Left ventricle myocardium superior (tissue), 1 donor: ENCODE measurements at places on chromosomes 1 and 21.

DNA sequence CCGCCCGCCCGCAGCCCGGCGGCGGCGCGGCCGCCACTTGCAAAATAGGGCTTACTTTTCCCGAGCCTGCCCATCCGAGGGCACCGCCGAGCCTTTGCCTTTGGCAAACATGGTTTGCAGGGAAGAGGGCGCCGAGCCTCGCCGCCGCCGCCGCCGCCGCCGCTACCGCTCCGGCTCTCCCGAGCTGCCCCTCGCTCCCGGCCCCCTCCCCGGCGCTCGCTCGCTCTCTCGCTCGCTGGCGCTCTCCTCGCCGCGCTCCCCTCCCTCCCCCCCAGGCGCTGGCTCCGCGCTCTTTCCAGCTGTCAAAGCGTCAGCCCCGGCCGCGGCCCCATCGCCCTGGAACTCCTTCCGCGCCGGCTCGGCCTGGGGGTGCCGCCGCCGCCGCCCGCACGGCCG is 298 bp downstream of the SSBP3 start:
- DNase-seq = peak; percentile 58

GRCh38 chr1:52240592-52241210 is 98.8 kb downstream of the ZFYVE9 start:
- DNase-seq = no peak

DNA sequence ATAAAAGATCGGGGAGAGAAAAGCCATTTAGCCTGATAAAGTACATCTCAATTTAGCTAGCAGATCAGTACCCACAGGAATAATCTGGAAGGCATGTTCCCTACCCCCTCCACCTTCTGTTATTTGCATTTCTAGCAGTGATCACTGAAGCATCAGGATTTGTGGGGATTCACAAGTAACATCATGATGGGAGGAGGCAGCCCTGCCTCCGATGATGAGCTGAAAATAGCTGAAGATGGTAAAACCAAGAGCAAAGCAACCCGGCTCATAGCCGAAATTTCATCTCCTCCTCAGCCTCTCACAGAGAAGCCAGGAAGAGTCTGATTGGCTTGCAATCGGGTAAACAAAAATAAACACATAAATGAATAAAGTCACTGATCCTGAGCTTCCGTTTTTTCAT is 2.4 kb downstream of the CCSAP start:
- DNase-seq = no peak

DNA sequence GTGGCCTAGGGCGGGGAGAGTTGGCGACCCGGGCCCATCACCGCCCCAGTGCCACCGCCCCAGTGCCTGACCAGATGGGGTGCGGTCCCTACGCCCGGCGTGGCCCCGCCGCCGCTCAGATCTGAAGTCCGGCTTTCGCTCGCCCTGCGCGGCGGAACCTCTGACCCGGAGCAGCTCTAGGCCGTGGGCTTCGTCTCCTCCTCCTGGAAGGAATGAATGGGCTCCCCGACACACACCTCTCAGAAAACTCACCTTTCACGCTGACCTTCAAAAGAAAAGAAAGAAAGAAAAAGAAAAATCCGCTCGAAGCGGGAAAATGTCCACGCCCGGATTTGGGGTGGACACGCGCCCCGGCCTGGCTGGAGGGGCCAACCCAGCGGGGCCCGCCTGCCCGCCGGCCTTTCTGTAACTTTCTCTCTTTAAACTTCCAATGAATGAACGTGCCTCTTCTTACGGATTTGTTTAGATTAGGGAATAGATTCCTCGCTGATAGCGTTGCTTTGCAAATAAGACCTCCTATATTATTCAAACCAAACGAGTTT is 5.4 kb upstream of the SIM2 start:
- no peak for DNase-seq

GRCh38 chr21:35376406-35377135 is 327.5 kb upstream of the RUNX1 start:
- DNase-seq = no peak

GRCh38 chr1:37482796-37483744 is 8.7 kb downstream of the ZC3H12A start:
- DNase-seq = no peak

- no peak for DNase-seq
Measured at GRCh38 chr1:226764533-226764932, 25.5 kb upstream of the ITPKB start.

- DNase-seq = no peak
Measured at GRCh38 chr1:187891993-187892682, 1063.4 kb downstream of the PLA2G4A start.

DNA sequence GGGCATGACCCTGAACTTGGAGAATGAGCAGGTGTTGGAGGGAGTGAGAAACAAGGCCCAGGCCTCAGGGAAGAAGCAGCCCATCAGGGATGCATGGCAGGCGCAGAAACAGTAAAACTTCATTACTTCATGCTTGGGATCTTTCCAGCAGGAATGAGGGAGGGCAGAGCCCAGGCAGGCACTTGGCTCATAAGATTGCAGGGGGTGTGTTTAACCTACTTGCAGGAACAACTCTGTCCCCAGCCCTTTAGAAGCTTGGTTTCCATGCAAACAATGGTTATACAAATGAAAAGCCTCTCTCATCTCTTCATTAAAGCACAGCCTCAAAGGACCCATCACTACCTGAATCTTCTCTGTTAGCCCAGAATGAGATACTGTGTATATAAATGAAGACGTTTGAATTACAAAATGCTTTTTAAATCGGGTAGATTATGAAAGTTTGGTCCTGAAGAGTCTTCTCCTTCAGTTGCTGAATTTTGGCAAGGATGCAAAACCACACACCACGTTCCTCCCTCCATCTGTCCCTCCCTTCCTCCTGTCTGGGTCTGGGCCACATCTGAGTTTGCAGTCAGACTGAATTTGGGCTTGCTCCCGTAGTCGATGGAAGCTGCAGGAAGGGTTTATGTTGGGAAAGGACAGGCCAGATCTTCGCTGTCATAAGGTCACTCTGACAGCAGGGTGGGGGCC is 154.4 kb upstream of the KLHDC7A start:
- DNase-seq = no peak

DNA sequence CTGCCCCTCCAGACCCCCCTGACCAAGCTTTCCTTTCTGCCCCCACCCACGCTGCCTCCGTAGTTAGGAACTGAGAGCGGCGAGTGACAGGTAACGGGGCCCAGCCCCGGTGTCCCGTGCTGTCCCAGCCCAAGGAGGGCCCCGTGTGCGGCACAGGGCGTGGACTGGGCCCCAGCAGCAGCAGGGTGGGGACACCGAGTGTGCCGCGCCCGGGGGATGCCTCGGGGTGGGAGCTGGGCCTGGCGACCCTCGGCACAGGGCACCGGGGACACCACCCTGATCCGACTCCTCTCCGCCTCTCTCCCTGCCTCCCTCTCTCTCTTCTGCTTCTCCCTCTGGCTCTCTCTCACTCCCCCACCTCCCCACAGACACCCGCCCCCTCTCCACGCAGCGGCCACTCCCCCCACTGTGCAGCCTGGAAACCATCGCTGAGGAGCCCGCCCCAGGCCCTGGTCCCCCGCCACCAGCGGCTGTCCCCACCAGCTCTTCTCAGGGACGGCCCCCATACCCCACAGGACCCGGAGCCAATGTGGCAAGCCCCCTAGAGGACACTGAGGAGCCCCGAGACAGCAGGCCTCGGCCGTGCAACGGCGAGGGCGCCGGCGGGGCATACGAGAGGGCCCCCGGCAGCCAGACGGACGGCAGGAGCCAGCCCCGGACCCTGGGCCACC is 22.7 kb downstream of the PANK4 start:
- DNase-seq = no peak

GRCh38 chr1:26142159-26142558 is 16.7 kb upstream of the FAM110D start:
- no peak for DNase-seq

DNA sequence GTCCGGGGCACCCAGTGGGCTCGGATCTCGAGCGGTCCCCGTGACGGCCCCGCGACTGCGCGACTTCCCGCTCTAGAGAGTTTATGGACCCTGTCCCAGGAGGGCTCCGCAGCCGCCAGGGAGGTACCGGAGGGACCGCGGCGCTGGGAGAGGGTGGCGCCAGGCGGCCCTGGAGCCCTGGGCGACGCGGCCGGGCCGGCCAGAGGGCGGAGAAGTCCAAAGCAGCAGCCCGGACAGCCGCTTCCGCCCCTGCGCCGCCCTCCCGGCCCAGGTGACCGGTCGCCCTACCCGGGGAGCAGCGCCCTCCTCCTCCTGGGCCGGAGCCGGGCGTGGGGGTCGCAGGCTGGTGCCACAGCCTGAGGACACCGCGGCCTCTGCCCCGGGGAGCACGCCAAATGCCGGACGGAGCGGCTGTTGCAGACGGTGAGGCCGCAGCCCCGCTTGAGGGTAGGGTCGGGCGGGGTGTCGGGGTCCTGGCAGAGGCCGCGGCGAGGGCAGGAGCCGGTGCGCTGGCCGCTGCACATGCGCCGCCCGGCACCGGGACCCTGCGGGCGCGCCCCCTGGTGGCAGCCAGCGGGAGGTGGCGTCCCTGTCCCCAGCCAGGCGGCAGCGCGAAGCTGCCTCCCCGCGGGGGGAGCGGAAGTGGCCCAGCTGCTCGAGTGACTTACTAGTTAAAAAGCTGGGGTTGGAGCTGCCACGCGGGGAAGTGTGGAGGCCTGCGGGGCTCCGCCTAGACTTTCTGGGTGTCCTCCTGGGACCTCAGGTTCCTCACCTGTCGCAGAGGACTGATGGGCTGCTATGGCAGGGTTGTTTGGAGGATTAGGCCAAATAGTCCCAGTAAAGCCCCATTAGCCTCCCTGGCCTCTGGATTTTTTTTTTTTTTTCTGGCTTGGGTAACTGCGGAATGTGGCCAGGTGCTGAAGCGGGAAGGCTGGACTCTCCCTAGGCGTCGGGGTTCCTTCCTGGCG is 20.9 kb upstream of the ZNF678 start:
- peak; percentile 95 for DNase-seq

DNA sequence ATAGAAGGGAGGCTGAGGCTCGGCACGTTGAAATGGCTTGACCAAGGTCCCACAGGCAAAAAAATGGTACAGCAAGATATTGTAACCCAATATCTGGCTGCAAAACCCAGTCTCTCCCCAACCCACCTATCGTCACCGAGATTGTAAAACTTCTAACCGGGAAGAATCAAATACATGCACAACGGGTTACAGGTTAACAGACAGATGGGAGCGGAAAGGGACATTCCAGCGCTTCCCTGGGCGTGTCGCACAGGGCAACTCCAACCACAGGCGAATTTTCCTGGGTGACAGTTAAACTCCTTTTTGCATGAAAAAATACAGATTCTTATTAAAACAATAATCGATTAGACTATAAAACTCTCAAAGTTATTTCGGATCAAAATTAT is 31.8 kb upstream of the JUN start:
- no peak for DNase-seq

DNA sequence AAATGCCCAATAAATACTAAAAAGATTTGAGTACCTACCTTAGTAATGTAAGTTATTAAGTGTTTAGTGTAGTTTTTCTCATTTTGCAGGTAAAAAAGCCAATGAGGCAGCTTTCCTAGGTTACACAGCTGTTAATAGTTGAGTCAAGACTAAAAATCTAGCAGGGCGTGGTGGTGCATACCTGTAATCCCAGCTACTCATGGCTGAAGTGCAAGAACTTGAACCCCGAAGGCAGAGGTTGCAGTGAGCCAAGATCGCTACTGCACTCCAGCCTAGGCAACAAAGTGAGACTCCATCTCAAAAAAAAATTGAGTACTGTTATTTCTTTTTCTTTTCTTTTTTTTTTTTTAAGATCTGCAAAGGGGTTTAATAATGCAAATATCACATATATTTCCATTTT is 7.7 kb downstream of the YBX1 start:
- DNase-seq = no peak

- DNase-seq = no peak
Measured at GRCh38 chr21:31368361-31368760, 24.3 kb upstream of the TIAM1 start.

DNA sequence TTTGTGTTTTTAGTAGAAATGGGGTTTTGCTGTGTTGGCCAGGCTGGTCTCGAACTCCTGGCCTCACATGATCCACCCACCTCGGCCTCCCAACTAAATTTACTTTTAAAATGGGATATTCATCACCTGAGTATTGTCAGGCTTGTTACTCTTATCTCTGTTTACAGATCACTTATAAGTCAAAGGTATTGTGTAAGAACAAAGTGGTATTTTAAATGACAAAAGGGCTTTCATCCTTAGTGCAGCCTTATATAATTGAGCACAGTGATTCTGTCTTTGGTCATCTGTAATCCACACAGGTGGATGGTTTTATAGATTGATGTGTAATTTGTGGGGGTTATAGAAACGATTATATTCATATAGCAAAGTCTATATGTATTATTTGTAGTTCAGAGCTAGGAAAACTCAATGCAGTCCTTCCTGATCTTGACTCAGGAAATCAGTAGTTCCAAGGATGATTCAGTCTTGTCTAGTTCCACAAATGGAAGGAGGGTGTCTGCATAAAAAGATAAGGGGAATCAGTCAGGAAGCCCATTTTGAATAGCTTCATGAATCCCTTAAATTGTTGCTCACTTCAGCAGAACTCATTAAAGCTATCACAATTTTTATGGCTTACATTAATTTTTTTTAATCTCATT is 34.6 kb downstream of the STXBP3 start:
- DNase-seq = no peak

DNA sequence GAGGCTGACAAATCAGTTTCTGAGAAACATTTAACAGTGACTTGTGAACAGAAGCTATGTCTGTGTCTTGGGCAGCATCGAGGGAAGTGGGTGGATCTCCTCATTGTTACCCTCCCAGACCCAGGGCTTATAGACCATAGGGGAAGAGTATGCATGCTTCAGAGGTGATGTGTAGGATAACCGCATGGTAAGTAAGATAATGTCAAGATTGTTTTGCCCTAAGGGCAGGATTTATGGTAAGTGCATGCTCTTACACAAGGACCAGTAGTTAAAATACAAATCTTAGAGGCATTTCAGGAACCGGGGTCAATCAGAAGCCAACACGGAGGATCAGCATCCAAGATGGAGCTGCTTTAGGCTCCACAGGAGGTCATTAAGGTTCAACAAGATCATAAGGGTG is 7.7 kb upstream of the PRMT2 start:
- no peak for DNase-seq

DNA sequence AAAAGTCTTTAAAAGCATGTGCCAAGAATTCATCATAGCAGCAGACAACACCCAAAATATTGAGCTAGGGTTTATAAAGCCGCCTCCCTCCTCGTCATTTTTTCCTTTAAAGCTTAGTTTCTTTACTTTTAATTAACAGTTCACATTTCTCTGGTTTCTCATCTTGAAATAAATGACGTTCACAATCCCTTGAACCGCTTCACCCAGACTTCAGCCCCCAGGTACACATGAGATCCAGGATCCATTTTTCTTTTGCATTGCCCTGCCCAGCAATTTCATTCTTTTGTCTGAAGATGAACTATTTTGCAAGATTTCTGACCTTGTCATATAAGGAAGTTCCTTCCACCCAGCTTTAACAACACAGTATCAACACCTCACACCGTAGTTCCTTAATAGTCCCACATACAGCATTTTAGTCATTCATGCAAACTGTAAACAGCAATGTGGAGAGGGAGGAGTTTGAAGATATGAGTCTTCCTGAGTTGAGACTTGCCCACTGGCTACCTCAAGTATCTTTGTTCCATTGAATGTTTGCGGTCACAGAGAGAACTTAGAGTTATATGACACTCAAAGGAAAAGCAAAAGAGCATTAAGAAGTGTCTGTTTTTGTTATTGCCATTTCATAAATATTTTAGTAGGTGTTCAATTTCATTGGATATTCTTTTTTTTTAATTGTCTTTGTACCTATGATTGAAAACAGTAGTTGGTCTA is 35.3 kb upstream of the CACYBP start:
- DNase-seq = no peak
